ENCODE measurements at places on chromosomes 1 and 21.

GRCh38 chr1:161038523-161039153, at the start of gene TSTD1:
Gene TSTD1 (minus strand): TSS chr1:161038964. CDS start chr1:161038889, 75 bp downstream.
- DNase-seq, result peak; percentile 79

DNA sequence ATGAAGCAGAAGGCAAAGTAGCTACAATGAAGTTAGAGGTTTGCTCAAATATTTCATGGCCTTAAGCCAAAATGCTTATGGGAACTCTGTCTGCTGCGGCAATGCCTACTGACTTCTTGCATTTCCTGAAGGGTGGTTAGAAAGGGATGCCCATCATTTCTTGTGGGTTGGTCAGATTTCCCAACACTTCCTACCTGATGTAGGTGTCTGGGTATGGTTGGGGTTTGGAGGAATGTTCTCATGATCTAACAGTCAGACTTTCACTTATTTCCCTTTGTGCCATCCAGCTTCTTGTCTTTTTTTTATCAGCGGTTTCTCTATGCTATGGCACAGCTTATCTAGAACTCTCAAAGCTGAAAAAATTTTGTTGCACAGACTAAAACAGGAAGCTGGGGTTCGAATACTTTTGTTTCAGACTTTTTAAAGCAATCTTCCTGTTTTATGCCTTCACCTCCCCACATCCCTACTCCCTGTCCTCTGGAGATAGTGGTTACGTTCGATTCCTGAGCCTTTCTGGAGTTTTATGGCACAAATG, 307.7 kb downstream of the USP25 start:
- no peak for DNase-seq

- DNase-seq, result no peak
Observed at GRCh38 chr1:111294390-111294789, 3.7 kb downstream of the CHIA start.

- no peak for DNase-seq
Observed at GRCh38 chr21:29007810-29008209, 11.3 kb downstream of the RWDD2B start.

GRCh38 chr1:44590475-44590874, 83.8 kb downstream of the TMEM53 start:
- DNase-seq, result no peak

GRCh38 chr1:46659307-46659870, 8.8 kb downstream of the ATPAF1 start:
- no peak for DNase-seq

DNA sequence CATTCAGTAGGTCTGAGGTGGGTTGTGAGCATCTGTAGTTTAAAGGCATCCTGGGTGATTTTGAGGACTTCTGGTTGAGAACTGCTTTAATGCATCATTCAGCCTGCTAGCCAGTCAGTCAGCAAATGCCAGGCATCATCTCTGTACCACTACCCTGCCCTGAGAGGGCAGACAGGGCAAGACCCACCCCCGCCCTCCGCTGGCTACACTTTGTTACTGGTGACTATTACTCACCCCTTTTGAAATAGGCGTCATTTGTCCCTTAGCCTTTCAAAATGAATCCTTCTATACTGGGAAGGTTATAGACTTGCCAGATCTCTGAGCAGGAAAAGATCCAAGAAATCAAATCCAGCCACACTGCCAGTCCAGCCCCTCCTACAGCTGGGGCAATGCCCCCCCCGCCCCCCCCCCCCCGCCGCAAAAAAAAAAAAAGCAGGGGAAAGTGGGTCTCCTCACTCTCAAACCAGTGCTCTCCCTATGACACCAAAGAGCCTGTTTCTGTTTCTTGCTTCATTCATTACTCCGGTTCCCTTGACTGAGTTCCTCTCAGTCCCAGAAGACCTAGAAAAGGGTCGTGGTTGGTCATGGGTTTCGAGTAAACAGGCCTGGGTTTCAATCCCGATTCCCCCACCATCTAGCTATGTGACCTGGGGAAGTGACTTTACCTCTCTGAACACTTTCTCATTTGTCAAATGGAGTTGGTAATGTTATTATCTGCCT, 4.4 kb downstream of the SELENON start:
- peak; percentile 33 for DNase-seq

DNA sequence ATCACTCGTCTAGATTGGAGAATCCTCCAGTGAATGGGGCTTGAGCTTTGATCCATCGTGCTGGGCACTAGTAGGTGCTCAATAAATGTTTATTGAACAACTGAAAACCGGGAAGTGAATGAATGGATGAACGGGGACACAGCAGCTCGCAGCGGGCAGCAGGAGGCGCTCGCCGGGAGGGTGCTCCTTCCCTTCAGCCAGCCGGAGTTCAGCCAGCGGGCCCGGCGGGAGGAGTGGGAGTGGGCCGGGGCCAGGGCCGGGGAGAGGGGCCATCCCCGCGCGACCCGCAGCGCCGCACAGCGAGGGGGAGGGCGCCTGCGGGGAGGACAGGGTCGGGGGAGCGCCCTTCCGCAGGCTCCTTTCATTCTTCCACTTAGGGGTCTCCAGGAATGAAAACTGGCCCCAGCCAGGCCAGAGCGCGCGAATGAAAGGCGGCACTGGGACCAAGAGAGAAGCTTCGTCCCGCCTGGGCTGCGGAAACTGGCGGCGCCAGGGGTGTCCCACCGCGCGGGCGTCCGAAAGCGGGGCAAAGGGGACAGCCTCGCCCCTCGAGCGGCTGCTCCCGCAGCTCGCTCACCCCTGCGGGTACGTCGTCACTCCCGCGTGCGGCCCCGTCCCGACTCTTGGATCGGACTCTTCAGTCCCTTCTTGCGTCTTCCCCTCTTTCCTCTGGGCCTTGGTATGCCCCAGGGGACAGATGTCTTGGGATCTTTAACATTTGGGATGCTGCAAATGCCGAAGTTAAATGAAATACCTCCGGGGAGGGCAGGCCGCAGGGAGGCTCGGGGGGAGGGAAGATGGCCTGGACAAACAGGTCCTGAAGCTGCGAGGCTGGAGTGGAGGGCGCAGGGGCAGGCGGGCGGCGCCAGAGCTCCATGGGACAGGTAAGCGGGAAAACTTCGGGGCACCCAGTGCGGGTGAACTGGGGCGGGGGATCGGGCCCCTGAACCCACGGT, 3.6 kb upstream of the INAVA start:
- DNase-seq, result peak; percentile 70

GRCh38 chr1:247110627-247111258, 6.6 kb upstream of the ZNF669 start:
- no peak for DNase-seq

- DNase-seq, result peak; percentile 19
Observed at GRCh38 chr1:24673341-24673740, 30.2 kb downstream of the SRRM1 start.

- DNase-seq, result no peak
Observed at GRCh38 chr1:226457307-226457712, 49.4 kb upstream of the PARP1 start.

GRCh38 chr1:169577981-169578738, 8.1 kb downstream of the F5 start:
- no peak for DNase-seq

DNA sequence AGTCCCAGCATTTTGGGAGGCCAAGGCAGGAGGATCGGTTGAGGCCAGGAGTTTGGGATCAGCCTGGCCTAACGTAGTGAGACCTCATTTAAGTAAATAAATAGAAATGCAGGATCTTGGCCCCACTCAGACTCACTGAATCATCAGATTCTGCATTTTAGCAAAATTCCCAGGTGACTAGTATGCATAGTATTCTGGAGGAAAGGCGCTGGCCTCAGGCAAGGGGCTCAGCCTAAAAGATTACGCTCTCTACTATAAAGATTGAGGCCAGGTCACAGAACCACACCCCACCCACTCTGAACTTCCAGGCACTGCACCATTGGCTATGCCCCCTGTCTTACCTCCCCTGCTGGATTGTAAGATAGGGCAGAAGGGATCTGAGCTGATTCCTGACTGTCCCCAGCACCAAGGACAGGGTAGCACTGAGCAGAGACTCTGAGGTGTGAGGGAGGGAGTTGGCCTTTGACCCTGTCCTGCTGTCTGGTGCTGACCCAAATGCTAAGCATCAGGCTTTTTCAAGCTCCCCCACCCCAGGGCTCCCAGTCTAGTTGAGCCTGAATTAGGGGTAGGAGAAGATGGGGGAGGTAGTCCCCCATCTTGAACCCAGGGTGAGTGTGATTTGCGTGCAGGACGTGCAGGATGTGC, 2.7 kb downstream of the FOXE3 start:
- no peak for DNase-seq

DNA sequence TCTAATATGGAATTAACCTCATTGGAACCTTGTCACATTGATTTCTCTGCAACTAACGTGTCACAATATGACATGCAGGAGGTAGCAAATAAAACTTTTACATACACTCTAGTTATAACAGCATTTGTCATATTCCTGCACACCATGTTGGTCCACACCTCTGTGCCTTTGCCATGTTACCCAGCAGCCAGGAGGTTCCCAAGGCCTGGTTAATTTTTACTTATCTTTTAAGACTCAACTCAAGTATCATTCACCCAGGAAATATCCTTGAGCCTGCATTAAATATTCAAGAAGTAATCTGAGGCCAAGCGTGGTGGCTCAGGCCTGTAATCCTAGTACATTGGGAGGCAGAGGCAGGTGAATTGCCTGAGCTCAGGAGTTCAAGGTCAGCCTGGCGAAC, 447.2 kb upstream of the NR5A2 start:
- no peak for DNase-seq

- DNase-seq, result no peak
Observed at GRCh38 chr1:78603206-78603605, 17.0 kb upstream of the IFI44L start.

- DNase-seq, result no peak
Observed at GRCh38 chr1:100306735-100307313, 40.8 kb downstream of the RTCA start.

GRCh38 chr1:37068897-37069296, 34.6 kb upstream of the GRIK3 start:
- no peak for DNase-seq

- peak; percentile 92 for DNase-seq
Observed at GRCh38 chr1:92994105-92994712, 32.9 kb upstream of the DIPK1A start.

DNA sequence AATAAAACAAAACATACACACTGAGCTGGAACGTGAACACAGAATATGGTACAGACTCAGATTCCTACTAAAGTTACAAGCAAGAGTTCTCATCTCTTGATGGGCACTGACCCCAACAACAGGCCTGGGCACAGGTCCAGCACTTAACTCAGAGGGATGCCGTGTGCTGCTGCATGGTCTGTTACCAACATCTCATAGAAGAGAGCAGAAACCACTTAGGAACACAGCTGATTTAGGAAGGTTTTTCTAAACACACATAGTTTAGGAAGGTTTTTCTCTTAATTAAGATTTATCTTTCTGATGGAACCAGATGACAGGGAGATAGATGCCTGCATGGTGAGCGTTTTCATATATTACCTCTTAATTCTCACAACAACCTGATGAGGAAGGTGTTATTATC, 1.5 kb downstream of the GCLM start:
- DNase-seq, result peak; percentile 46

Measured in myocyte (in vitro differentiated cells).